ENCODE measurements at places on chromosomes 4 and X. TPM values are rescaled to one million over a fixed set of nuclear protein-coding genes. Genes with fewer than 3 reads are reported as not detected.

DNA sequence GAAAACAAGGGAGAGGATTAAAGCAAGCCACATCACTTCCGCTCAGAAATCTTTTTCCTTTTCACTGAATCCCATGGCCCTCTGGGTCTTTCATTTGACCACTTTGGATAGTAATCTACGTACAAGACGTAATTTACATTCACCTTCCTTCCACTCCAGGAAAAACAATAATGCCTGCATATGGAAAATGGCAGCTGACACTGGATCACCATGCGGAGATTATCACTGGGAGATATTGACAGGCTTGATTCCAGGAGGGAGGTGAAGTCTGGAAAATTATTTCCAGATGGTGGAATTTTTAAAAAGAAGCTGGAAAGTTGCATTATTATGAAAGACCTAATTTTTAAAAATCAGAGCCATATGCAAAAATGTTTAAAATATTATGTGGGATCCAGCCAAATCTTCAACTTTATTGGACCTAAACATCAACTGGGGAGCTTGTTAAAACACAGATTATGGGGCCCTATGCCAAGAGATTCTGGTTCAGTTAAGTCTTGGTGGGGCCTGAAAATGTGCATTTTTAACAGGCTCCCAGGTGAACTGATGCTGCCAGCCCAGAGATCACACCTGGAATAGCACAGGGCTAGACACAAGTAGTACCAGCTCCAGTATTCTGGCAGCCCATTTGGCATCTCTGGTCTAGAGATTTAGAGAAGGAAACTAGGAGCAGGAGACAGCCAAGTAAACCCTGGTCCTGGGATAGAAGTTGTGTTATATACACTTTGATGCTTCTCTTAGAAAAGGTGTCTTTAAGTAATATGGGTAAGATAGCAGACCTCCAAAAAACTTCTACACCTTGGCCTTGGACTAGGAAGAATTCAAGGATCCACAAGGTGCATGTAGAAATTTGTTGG lies 290.3 kb upstream of the LDB2 start:
- no peak for DNase-seq

DNA sequence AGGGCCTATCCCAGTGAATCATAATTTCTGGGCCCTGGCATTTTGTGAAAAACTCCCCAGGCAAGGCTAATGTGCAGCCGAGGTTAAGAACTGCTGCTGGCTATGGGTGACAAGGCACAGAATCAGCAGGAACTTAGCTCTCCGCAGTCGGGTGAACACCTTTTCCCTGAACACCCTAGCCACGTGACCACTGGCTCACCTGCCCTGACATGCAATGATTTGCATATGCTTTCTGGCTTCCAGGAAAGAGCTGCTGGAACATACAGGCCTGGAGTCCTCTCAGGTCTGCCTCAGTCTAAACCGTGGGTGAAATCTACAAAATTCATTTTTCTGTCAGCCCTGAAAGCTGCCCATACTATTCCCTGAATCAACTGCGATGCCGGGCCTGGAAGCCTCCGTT lies 56.6 kb downstream of the ZNF827 start:
- no peak for DNase-seq

- DNase-seq = no peak
Observed at GRCh38 chrX:18707426-18708049, at the start of gene PPEF1. Gene PPEF1, plus strand, starts transcription at chrX:18707645. Its CDS starts 136 bp downstream, at chrX:18707781.

- DNase-seq = no peak
Observed at GRCh38 chr4:109947457-109947856, 34.8 kb downstream of the EGF start.

CXCL6 gene
- 9.4 TPM for total RNA-seq

GRCh38 chrX:16148896-16149295 lies 18.4 kb upstream of the MAGEB17 start:
- no peak for DNase-seq

CACNA1F gene
- total RNA-seq = not detected

- no peak for DNase-seq
Observed at GRCh38 chrX:99507768-99508167, 902.3 kb downstream of the PCDH19 start.

- no peak for DNase-seq
Observed at GRCh38 chr4:107379054-107379869, 340.8 kb downstream of the PAPSS1 start.

DNA sequence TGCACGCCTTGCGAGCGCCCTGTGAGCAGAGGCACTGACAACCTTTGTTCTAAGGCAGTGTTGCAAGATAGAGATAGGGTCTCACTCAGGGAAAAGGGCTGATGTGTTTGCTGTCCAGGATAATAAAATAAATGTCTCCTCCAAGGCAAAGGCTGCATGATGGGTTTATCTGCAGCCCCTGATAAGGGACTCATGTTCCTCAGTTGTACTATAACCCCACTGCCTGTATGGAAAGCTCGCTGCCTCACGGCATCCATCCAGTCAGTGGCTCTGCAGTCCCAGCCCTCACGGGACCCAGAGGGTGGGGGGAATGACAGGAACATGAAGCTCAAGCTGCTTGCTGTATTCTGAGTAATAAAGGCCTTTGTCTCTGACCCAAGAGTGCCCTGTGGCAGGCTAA lies 22.6 kb downstream of the BCLAF3 start:
- no peak for DNase-seq

- no peak for DNase-seq
Observed at GRCh38 chrX:3712051-3712869, 1.2 kb downstream of the PRKX start.

UBE2A gene
- 37.4 TPM for total RNA-seq

GRCh38 chr4:176011529-176011928 lies 54.1 kb upstream of the WDR17 start:
- DNase-seq = no peak

Data from esophagus squamous epithelium (tissue), 5 donors.